ENCODE measurements at places on chromosomes 7 and 10. TPM values are rescaled to one million over a fixed set of nuclear protein-coding genes. Genes with fewer than 3 reads are reported as not detected.

GRCh38 chr7:2245883-2246675, 4.1 kb downstream of the NUDT1 start:
- no peak for DNase-seq

- no peak for DNase-seq
Measured at GRCh38 chr10:90399782-90400181, 458.1 kb downstream of the HTR7 start.

DNA sequence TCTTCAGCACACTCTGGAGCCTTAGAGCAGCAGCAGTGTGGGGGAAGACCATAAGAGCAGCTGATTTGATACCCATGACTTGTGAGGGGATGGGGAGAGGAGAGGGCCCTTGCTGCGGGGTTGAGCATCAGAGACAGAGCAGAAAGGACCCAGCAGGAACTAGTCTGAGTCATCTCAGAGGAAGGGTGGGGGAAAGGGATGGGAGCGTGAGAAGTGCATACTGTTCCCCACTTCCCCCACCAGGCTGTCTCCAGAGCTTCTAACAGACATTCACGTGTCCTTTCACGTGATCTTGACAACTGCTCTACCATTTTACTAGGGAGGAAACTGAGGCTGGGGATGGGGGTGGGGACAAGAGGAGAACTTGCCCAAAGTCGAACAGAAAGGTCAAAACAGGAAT, 38.7 kb downstream of the FAM241B start:
- DNase-seq: no peak

The SUN3 gene
- total RNA-seq: 0.52 TPM

- peak; percentile 17 for DNase-seq
Measured at GRCh38 chr10:18261063-18261610, 120.9 kb downstream of the CACNB2 start.

DNA sequence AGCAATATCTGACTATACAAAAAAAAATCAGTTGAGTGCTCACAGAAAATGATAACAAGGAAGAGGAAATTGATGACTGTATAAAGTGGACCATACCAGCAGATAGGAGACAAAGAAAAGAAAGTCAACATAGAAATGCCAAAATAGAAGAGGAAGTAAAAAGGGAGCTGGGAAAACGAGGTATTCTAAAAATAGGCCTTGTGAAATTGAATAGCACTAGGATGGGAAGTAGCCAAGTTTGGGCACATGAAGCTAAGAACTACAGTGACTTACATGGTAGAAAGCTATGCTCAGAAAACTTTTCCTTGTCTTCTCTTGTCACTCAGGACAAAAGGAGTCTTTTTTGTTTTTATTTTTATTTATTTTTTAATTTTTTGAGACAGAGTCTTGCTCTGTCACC, 76.2 kb upstream of the APBB1IP start:
- no peak for DNase-seq

DNA sequence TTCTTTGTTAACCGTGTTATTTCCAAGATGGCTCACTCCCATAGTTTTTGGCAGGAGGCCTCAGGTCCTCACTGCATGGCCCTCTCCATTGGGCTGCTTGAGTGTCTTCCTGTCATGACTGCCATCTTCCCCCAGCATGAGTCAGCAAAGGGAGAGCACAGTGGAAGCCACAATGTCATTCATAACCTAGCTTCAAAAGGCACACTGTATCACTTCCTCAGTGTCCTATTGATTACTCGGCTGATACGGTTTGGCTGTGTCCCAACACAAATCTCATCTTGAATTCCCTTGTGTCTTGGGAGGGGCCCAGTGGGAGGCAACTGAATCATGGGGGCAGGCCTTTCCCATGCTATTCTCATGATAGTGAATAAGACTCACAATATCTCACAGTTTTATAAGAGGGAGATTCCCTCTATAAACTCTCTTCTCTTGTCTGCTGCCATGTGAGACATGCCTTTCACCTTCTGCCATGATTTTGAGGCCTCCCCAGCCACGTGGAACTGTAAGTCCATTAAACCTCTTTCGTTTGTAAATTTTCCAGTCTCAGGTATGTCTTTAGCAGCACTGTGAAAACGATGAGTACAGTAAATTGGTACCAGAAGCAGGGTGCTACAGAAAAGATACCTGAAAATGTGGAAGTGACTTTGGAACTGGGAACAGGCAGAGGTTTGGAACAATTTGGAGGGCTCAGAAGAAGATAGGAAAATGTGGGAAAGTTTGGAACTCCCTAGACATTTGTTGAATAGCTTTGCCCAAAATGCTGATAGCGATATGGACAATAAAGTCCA, 106.5 kb downstream of the PRLHR start:
- DNase-seq: no peak

The HPSE2 gene
- total RNA-seq: 0.50 TPM

- peak; percentile 41 for DNase-seq
Measured at GRCh38 chr7:1242256-1242605, 9.6 kb downstream of the UNCX start.

GRCh38 chr7:101094791-101095375, 9.6 kb downstream of the TRIM56 start:
- peak; percentile 87 for DNase-seq

The ARMS2 gene
- not detected for total RNA-seq

GRCh38 chr7:5692845-5693278, 88.6 kb downstream of the RNF216 start:
- no peak for DNase-seq

- no peak for DNase-seq
Measured at GRCh38 chr10:48502791-48503190, 102.1 kb downstream of the ARHGAP22 start.

GRCh38 chr7:50733552-50733951, 49.1 kb downstream of the GRB10 start:
- no peak for DNase-seq

DNA sequence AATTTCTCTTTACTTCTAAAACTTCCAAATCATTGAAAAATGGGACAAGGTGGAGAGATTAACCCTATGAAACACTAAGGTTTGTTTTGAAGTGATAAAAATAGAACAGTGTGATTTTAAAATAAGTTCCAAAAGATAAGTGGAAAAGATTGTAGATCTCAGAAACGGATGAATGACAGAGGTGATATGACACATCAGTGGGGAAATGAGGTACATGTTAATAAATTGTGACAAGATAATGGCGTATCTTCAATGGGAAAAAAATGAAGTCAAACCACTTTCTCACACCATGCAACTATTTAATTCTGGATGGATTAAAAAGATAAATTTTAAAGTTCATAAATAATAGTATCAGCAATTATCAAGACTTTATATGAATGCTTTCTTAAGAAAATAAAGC, 159.7 kb upstream of the VWC2 start:
- no peak for DNase-seq

GRCh38 chr7:87152897-87153641, 816 bp downstream of the DMTF1 start:
- peak; percentile 28 for DNase-seq

The PRLHR gene
- total RNA-seq: not detected
